H54 (cell line): ENCODE measurements at places on chromosomes 4 and X.
A peak's percentile ranks its signal among the peaks of the same experiment; 100 is the strongest.

GRCh38 chr4:124504431-124504830 is 208.1 kb downstream of the ANKRD50 start:
- DNase-seq = no peak

- no peak for DNase-seq
Measured at GRCh38 chr4:89119166-89119565, 7.8 kb downstream of the TIGD2 start.

- DNase-seq = no peak
Measured at GRCh38 chr4:101201421-101201820, 145.9 kb downstream of the PPP3CA start.

GRCh38 chr4:161419822-161420221 is 744.0 kb downstream of the FSTL5 start:
- no peak for DNase-seq

GRCh38 chrX:12948495-12948894 is 26.4 kb upstream of the TMSB4X start:
- DNase-seq = no peak

DNA sequence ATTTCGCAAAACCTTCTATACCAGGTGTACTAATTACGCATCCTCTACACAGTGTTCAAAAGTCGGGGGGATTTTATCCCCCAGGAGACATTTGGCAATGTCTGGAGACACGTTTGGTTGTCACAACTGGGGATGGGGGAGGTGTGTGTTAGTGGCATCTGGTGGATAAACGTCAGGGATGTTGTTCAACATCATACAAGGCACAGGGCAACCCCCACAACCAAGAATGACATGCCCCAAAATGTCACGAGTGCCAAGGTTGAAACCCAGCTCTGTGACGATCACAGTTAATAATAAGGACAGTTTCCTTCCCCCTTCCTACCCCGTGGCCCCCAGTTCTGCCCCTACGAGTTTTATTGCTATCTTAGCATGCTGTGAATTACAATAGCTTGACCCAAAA is 15.9 kb upstream of the SEL1L3 start:
- no peak for DNase-seq

- no peak for DNase-seq
Measured at GRCh38 chr4:183154701-183155391, 55.8 kb downstream of the WWC2 start.

DNA sequence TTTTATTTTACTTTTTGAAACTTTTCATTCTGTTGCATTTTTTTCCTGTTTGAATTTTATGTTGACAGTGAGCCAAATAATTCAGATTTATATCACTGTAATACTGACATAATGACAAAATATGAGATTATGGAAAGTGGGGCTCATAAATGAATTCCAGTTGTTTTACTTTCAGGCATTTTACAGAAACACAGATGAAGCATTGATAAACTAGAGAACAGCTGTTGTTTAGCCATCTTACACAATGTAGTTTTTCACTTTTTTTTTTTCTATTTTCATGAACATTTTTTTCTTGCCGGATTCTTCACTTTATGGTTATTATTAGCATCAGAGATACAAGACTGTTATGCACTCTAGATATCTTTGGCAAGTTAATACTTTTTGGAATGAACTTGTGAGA is 91.7 kb upstream of the PAQR3 start:
- DNase-seq = no peak

GRCh38 chr4:117154251-117154650 is 68.9 kb upstream of the TRAM1L1 start:
- no peak for DNase-seq

DNA sequence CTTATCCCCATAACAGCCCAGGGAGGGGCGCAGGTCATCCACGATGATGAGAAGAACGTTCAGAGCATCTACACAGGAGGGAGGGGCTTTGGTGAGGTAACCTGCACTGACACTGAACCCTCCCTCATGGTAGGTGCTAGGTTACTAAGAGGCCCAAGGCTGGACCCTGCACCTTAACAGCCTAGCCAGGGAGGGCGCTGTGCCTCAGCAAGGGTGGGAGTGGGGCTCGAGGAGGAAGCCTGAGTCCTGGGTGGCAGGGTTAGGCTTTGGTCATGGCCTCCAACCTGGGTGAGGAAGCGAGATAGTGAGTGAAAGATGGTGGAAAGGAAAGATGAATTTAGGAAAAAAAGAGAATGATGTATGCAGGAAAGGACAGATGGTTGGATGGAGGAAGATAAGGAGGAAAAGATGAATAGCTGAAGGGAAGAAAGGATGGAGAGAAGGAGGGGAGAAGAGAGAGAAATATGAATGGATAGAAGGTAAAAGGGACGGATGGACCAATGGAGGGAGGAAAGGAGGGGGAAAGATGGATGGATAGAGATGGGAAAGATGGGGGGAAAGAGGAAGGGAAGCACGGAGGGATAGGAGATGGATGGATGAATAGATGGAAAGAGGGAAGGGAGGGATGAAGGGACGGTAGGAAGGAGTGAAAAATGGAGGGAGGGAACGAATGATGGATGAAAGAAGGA is 736 bp downstream of the IDS start:
- DNase-seq = no peak

- no peak for DNase-seq
Measured at GRCh38 chrX:103513476-103514108, 5.7 kb downstream of the RAB40A start.

GRCh38 chr4:147326591-147326990 is 154.3 kb upstream of the EDNRA start:
- no peak for DNase-seq

DNA sequence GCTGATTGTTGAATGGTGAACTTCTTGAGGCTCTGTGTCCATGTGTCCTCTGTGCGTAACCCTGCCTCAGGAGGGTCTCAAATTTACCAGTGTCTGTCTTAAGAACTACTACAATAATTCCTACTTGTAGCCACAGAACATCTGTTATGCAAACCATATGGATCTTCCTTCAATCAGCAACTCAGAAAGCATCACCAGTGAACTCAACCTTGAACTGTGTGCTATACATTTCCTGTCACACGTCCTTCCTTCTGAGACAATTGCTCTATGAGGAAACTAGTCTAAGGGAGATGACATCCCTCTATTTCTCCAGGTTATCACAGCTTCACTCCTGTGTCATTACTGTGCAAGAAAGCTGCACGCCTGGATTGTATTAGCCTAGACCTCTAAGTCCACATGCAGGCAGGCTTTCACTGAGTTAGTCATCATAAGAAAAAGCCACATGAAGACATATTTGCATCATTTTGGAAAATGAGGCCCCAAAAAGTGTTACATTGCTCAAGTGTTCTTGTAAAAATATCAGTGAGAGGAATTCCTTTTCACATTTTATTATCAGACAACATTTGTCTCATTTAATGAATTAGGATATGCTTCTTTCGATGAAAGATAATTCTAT is 157.8 kb downstream of the AFF2 start:
- DNase-seq = no peak

DNA sequence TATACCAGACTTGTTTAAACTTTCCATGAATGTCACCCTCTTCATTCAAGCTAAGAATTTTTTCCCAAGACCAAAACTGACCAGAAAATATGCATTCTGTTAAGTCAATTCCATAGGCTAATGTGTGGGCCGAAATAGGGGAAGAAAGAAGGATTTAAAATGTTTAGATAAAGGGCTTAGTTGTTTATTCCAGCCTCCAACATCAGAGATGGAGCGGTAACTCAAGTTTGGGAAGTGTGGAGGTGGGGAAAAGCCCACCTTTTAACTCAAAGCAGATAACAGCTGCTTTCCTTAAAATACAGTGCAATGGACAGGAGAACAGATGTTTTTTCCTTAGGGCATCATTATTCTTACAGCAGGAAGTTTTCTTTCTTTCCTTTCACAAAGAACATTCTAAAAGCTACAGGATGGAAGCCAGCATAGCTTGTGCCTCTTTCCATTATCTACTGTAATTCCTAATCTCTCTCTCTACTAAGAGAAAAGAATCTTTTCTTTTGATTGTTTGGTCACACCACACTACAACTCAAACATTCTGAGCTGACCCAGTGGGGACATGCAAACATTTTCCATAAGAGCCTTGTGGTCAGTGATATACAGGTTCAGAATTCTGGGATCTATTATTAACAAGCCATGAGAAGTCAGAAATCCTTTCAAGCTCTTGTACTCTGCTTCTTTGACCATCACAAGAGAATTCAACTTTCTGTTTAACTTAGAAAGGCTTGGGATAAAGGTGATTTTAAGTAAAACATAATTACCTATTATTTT is 101.6 kb downstream of the PDE5A start:
- DNase-seq = no peak

- DNase-seq = no peak
Measured at GRCh38 chrX:120262859-120263708, 12.5 kb downstream of the ZBTB33 start.

- no peak for DNase-seq
Measured at GRCh38 chr4:181538431-181538830, 704.8 kb upstream of the TENM3 start.

GRCh38 chrX:87813566-87813965 is 296.0 kb downstream of the KLHL4 start:
- peak; percentile 5 for DNase-seq

DNA sequence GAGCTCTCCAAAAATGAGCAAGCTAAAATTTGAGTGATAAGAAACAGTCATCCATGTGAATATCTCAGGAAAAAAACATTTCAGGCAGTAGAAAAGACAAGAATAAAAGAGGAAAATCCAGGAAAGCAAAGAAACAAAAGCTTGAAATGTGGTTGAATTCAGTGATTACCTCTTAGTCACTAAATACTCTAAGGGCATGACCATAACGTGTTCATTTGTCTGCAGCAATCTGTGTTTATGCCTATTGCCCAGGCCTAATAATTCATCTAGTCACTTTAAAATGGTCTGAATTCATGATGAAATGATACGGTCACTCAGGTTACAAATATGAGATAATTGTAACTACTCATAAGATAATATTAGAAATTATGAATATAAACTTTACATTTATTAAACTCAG is 837.9 kb downstream of the STPG2 start:
- no peak for DNase-seq

DNA sequence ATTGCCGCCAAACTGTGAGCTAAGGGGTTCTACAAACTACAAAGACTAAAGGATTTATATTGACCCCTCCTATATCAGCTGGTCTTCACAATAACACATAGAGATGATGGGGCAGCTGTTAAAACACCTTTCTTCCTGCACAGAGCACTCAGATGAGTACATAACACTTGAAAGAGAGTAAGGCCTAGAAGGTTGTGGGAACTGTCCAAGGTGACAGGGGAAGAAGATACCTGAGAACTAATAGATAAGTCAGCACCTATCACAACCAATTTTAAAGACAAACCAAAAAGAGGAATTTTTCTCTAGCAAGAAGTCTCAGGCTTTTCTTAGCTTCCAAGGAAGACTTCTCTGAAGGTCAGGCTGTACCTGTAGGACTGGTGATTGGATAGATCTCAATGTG is 19.1 kb upstream of the CXCL6 start:
- DNase-seq = no peak

- DNase-seq = no peak
Measured at GRCh38 chrX:40784516-40785151, 49.3 kb upstream of the MED14 start.

DNA sequence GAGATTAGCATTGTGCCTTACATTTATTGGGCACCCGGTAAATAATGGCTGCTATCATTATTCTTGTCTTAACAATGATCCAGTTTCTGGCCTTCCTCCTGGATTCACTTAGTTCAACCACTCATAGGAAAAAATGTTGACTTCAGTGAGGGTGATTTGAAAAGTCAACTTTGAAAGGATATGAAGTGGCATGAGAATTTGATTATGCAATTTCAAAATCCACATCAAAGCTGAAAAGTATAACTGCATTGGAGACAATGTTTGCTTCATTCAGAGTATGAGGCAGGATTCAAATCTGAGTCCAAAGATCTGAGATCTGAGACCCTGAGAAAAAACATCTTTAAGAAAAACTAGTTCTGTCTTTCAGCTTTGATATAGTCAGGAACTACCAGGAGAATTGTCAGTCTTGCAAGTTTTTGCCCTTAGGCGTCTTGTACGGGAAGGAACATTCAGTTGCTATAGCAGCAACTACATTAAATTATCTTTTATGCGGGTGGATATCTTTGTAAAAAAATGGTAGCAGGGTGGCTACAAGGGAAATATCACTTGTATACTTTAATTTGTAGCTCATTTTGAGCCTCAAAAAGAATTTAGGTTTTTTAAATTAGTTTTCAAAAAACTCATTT is 587.5 kb upstream of the LCORL start:
- no peak for DNase-seq

GRCh38 chrX:136209016-136209738 is 42.0 kb downstream of the MAP7D3 start:
- no peak for DNase-seq

DNA sequence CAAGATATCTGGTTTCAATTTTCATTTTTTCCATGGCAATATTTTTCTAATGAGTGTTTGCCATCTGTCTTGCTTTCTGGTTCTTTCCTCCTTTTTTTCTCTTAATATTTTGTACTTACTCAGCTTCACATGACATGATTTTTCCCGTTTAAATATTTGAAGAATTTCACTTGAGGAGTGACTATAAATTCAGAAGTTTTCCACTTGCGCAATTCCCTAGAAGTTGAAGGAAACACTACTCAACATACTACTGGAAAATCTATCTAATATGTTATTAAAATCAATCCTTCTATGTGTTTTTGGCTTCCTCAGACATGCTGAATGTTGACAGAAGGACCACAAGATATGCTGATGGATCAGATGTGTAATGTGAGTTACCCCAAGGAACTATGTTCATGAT is 36.8 kb upstream of the BANK1 start:
- DNase-seq = no peak

- DNase-seq = no peak
Measured at GRCh38 chrX:24396931-24397279, 36.5 kb downstream of the SUPT20HL1 start.

- DNase-seq = no peak
Measured at GRCh38 chr4:107693132-107693531, 26.9 kb downstream of the PAPSS1 start.

DNA sequence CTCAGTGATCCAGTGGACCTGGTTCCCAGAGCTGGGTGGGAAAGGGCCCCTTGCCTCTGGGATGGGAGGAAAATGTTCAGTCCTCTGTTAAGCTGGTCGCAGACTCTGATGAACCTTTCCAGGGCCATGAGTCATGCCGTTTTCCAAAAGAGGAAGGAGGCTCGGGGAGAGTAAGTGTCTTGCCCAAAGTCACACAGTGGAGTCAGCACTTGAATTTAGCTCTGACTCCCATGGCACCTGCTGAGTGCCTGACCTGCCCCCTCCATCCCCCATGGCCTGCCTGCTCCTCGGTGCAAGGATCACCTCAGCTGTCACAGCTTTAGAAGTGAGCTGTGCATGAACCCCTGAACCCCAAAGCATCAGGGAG is 14.0 kb upstream of the KIAA0232 start:
- DNase-seq = no peak

DNA sequence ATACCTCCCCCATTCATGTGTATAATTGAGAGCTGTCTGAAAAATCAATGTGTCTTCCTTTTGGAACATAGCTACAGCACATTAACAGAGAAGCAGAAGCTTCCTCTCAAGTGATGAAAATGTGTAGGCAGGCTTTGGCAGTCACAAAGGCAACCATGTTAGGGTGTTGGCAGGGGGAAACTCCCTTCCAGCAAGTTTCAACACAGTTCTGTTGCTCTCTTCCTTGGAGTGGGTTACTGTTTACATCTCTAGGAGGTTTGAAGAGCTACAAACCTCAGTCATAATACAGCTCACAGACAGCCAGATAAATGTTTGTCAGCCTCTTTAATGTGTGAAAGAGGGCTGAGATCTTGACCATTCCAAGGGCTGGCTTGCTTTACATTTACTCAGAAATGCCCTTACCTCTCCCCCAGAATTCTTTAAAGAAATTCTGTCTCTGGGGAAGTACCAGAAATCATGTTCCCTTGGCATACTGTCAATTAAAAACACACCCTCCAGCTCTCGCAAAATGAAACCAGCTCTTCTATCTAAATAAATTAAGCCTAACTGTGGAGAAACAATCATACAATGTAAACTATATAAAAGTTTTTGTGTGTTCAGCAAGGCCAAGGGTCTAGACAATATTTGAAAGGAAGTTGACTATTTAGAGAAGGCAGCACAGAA is 18.9 kb downstream of the ZBTB33 start:
- DNase-seq = no peak
